ENCODE measurements at places on chromosomes 5 and 9.

DNA sequence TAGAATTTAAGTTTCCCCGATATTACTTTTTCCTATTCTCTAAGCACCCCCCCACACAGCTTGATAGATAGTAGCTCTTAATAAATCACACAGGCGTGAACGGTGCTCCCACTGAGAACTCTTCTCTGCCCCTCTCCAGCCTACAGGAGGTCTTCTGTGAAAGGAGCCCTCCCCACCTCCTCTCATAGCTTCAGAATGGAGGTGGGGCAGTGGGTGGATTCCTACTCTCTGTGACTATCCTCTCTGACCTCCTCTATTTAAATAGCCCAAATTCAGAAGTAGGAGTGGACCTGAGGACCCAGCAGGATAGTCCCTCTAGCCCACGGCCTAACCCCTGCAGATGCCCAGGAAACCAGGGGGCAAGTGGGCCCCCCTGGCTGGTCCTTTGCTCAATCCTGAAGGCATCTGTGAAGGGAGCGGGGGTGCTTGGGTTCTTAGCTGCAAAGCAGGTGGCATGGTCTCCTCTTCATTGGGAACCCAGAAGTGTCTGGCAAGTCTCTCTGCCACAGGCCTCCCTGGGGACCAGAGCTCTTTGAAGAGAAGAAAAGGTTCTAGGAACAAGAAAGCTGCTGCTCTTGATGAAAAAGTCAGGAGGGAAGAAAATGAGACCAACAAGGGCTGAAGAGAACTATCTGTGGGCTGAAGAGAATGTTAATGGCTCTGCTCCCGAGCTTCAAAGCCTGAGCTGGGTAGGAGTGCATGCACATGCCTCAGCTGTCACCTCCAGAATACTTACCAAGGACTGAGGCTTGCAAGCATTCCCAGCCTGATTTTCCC, 21.1 kb upstream of the HSPA9 start:
- H3K36me3 ChIP-seq: no peaks in the 10 kb centered on the region
- H3K27me3 ChIP-seq: no peaks in the 10 kb centered on the region
- H3K4me1 ChIP-seq: no peaks in the 10 kb centered on the region
- no peak overlapping the region for H3K4me3 ChIP-seq
- no peak for DNase-seq

DNA sequence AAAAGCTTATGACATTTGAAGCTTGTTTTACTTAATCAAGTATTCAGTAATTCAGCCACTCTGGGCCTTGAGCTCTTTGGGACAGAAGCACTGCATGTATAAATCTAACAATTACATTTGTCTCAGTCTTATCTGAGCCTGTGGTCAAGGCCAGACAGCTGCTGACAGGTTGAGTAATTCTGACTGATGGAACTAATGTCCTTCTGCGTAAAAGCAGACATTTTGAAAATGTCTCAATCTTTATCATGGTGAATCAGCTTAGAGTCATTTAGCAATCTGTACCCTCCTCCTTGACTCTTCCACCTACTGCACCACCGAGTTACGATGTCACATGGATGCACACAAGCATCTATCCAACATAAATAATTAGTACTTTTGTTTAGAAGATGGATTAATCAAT, 400.0 kb downstream of the ARRDC3 start:
- no peak overlapping the region for H3K27ac ChIP-seq
- no peaks in the 10 kb centered on the region for H3K4me1 ChIP-seq
- no peak overlapping the region for H3K4me3 ChIP-seq
- H3K27me3 ChIP-seq: no peaks in the 10 kb centered on the region
- no peaks in the 10 kb centered on the region for H3K36me3 ChIP-seq

GRCh38 chr9:17881371-17881770, 302.5 kb downstream of the SH3GL2 start:
- no peaks in the 10 kb centered on the region for H3K4me1 ChIP-seq
- no peaks in the 10 kb centered on the region for H3K27me3 ChIP-seq
- DNase-seq: no peak
- H3K27ac ChIP-seq: no peak overlapping the region
- no peaks in the 10 kb centered on the region for H3K36me3 ChIP-seq
- H3K4me3 ChIP-seq: no peak overlapping the region

DNA sequence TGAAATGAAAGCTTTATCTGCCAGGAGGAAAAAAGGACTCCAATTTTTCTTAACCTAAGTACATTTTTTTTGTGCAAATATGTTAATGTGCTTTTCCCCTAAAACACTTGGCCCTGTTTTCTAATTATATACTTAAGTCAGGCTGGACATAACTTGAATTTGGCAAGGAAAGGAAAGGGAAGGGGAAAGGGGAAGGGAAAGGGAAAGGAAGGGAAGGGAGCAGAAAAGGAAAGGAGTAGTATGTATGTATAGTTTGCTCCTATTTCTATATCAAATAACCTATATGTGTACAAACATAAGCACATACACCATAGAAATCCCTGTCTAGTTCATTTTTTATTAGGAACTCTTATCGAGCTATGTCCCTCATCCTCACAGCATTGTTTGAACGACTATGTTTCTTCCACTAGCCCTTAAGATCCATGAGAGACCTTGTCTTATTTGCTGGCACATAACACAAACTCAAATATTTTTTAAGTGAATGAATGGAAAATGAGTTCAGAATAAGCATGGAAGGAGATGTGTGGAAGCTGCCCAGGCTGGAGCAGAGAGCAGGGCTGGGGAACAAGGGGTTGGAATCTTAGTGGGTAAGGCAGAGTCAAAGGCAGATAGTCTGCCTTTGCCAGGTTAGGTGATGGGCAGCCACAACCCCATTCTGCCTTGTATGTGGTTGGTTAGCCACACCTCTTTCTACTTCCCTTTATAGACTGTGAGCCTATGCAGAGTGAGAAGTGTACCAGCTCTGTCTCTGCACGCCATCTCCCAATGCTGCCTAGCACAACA, 70.0 kb downstream of the KLHL3 start:
- H3K4me3 ChIP-seq: no peak overlapping the region
- DNase-seq: peak; percentile 56
- peaks cover 9% of the 10 kb centered on the region for H3K4me1 ChIP-seq
- H3K27ac ChIP-seq: no peak overlapping the region
- H3K27me3 ChIP-seq: no peaks in the 10 kb centered on the region

GRCh38 chr9:35696520-35697215, 6.9 kb upstream of the TPM2 start:
- H3K27me3 ChIP-seq: no peaks in the 10 kb centered on the region
- no peak overlapping the region for H3K27ac ChIP-seq
- DNase-seq: peak; percentile 48
- H3K36me3 ChIP-seq: peaks cover 37% of the 10 kb centered on the region
- H3K4me3 ChIP-seq: no peak overlapping the region
- no peaks in the 10 kb centered on the region for H3K4me1 ChIP-seq

GRCh38 chr9:16811987-16812685, 58.3 kb downstream of the BNC2 start:
- H3K36me3 ChIP-seq: no peaks in the 10 kb centered on the region
- no peak overlapping the region for H3K4me3 ChIP-seq
- H3K27me3 ChIP-seq: no peaks in the 10 kb centered on the region

- H3K36me3 ChIP-seq: no peaks in the 10 kb centered on the region
- H3K27me3 ChIP-seq: no peaks in the 10 kb centered on the region
- H3K4me1 ChIP-seq: peaks cover 3% of the 10 kb centered on the region
- H3K27ac ChIP-seq: no peak overlapping the region
- no peak overlapping the region for H3K4me3 ChIP-seq
- DNase-seq: no peak
Measured at GRCh38 chr5:42804717-42805339, 6.9 kb downstream of the SELENOP start.

GRCh38 chr5:61089351-61089750, 72.9 kb downstream of the SMIM15 start:
- H3K27ac ChIP-seq: no peak overlapping the region
- no peak overlapping the region for H3K4me3 ChIP-seq
- DNase-seq: no peak
- peaks cover 2% of the 10 kb centered on the region for H3K36me3 ChIP-seq
- no peaks in the 10 kb centered on the region for H3K27me3 ChIP-seq

- no peak overlapping the region for H3K4me3 ChIP-seq
- H3K27me3 ChIP-seq: no peaks in the 10 kb centered on the region
- DNase-seq: no peak
- no peak overlapping the region for H3K27ac ChIP-seq
Measured at GRCh38 chr5:158995694-158996173, 104.0 kb downstream of the EBF1 start.

DNA sequence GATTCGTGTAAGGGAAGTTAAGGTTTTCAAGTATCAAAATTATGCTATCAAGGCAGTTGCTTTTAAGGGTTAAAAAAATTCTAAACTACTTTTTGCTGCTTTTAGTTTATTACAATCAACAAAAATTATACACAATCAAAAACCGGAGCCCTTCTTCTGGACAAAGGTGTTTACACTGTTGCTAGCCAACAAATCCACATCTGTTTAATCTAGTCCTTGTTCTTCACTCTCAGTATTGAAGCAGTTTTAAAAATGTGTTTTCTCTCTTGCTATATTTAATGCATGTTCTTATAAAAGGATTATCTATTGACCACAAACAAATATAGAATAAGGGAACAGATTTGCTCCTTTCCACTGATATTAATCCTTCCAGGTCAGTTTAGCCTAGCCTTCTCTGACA, 2.5 kb downstream of the FEM1C start:
- H3K27me3 ChIP-seq: no peaks in the 10 kb centered on the region
- H3K36me3 ChIP-seq: peaks cover 32% of the 10 kb centered on the region
- DNase-seq: no peak
- H3K27ac ChIP-seq: peak overlapping the region; percentile 6
- H3K4me1 ChIP-seq: peaks cover 21% of the 10 kb centered on the region
- peak overlapping the region; percentile 95 for H3K4me3 ChIP-seq

DNA sequence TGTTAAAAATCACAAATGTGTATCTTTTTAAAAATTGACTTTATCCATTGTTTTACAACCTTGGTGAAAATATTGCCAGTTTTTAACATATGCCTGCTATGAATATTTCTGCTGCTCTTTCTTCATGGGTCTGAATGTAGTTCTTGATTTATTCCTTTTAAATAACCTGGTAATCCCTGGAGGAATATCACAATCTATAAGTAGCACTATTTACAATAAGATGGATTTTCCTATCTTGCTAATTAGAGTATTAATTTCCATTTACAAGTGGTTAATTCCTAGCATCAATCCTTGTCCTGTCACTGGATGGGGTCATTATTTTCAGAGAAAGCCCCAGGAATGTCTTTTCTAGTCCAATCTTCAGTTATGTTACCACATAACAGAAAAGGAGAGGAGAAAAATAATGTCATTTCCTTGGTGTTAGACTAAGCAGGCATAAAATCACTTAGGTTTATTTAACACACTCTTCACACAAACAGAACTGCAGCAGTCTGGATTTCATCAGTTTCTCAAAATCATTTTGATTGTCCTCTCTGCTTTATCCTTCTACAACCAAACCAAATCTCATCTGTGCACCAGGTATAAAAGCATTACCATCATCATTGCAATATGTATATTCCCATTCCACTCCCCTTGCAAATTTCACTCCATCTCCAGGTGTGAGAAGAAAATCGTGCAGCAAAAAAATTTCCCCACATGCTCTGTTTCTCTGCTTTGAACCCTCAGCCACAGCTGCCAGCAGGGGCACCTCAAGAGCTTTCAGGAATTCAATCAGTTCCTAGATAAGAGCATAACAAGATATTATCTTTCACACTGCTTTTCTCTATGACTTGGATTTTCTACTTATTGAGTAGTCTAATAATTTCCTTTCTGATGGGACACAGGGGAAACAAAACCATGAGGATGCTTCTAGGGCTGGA, 204.1 kb downstream of the SEC61B start:
- H3K4me1 ChIP-seq: no peaks in the 10 kb centered on the region
- no peak overlapping the region for H3K4me3 ChIP-seq
- H3K36me3 ChIP-seq: no peaks in the 10 kb centered on the region
- no peak overlapping the region for H3K27ac ChIP-seq

GRCh38 chr5:1111727-1112289, at the start of gene SLC12A7:
Gene SLC12A7 (minus strand): TSS chr5:1112063. CDS start chr5:1111991, 72 bp downstream.
- no peaks in the 10 kb centered on the region for H3K27me3 ChIP-seq
- peaks cover 59% of the 10 kb centered on the region for H3K4me1 ChIP-seq
- DNase-seq: peak; percentile 44
- H3K27ac ChIP-seq: peak within 1 kb of the TSS; percentile 40
- no peaks in the 10 kb centered on the region for H3K36me3 ChIP-seq
- peak within 1 kb of the TSS; percentile 54 for H3K4me3 ChIP-seq

DNA sequence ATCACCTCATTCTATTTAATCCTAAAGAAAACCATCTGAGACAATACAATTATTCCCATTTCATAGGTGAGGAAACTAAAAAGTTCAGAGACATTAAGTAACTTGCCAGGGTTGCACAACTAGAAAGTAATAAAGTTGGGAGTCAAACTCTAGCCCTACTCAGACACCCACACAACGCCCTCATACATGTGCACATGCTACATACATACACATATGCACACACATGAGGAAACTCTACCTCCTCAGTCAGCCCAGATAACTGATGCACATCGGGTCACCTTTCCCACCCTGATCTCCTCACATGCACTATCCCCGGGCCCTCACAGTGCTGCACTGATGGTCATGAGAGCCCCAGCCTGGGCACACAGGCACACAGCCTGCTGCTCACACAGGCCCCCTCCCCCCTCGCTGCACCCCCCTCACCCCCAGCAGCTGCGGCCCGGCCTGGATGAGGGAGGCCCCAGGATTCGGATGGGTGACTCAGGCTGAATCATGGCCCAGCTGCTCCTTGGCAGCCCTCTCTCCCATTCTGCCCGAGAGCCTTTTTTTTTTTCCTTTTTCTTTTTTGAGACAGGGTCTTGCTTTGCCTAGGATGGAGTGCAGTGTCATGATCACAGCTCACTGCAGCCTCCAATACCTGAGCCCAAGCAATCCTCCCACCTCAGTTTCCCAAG, 5.0 kb upstream of the GPRIN1 start:
- H3K36me3 ChIP-seq: no peaks in the 10 kb centered on the region
- no peak overlapping the region for H3K4me3 ChIP-seq
- peaks cover 33% of the 10 kb centered on the region for H3K27me3 ChIP-seq
- H3K27ac ChIP-seq: no peak overlapping the region
- DNase-seq: no peak

DNA sequence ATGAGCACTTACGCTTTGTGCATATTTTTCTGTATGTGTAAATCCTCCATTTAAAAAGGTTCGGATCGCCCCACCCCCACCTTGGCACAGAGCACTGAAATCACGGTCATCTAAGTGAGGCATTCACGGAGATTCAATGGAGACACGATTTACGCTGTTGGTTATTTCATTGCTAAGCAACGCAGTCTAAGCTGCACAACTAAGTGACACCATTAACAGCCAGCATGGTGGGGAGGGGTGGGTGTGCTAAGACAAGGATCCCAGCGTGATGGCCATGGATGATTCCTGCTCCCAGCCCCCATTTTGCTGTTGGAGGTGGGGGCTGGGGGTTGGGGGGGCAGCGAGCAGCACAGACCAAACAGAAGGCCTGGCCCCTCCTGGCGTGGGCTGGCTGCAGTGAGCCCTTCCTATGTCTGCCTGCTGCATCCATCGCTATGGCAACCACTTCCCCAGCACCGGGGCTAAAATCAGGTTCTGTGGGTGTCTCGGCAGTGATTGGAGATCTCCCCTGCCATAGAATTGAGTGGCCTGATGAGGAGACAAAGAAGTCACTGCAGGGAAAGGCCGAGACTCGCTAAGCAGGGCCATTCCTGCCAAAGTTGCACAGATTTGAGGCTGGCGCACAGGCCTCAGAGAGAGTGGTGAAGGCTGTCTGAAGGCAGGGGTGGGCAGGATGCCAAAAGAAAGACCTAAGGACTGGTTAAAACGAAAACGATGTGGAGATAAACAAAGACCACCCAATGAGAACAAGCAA, 14.3 kb upstream of the MARCHF6 start:
- no peak for DNase-seq
- no peak overlapping the region for H3K4me3 ChIP-seq
- H3K27me3 ChIP-seq: no peaks in the 10 kb centered on the region
- no peak overlapping the region for H3K27ac ChIP-seq
- no peaks in the 10 kb centered on the region for H3K36me3 ChIP-seq

GRCh38 chr5:83003791-83004190, 73.4 kb downstream of the TMEM167A start:
- no peak overlapping the region for H3K27ac ChIP-seq
- DNase-seq: no peak
- peaks cover 5% of the 10 kb centered on the region for H3K4me1 ChIP-seq
- H3K36me3 ChIP-seq: no peaks in the 10 kb centered on the region
- H3K4me3 ChIP-seq: no peak overlapping the region
